Epithelial cell of esophagus (primary cell): ENCODE measurements at places on chromosomes 7 and 10.

GRCh38 chr7:155369766-155370165 is 72.1 kb downstream of the INSIG1 start:
- DNase-seq: no peak

- peak; percentile 98 for DNase-seq
Observed at GRCh38 chr10:33005322-33006301, 47.6 kb upstream of the ITGB1 start.

DNA sequence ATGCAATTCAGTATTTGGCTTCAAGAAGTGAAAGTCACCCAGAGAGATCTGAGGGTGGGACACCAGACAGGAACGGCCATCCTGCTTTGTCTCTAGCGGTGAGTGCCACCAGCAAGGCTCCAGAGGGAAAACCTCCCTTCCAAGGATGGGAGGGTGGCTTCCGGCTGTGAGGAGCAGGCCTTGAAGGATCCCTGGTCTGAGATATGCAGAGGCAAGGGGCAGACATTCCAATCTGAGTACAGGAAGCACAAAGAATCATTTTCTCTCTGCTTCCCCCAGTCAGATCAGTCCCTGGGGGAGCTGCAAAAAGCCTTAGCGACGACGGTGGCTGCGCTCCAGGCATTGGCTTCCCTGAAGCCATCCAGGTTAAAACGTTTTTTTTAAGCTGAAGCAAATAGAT is 167.4 kb downstream of the TEX36 start:
- no peak for DNase-seq

DNA sequence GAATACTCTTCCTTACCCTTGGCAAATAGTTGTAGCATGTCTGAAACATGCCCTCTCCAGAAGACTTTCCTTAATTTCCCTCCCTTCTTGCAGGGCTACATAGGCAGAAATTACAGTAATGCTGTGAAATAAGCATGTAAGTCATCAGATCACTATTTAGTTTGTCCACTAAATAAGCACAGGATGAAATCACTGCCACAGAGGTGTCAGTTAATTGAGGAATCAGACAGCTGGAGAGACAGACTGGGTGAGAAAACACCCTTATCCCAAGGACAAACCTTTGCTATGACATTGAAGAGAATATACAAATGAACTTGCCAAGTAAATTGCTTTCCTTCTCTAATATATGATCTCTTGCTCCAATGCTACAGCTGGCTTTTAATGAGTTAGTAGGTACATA is 129.3 kb downstream of the CHRM2 start:
- DNase-seq: peak; percentile 3

GRCh38 chr7:50346545-50347497 is 42.3 kb downstream of the IKZF1 start:
- peak; percentile 72 for DNase-seq
